ENCODE measurements at places on chromosomes 2 and 18. TPM values are rescaled to one million over a fixed set of nuclear protein-coding genes. Genes with fewer than 3 reads are reported as not detected.

GRCh38 chr2:104476563-104476988 lies 377.3 kb upstream of the POU3F3 start:
- DNase-seq = no peak

The MRO gene
- 0.82 TPM for total RNA-seq

The SKOR2 gene
- total RNA-seq = not detected

The PPP3R1 gene
- 59.9 TPM for total RNA-seq

Measured in frontal cortex (tissue), 4 donors.